Astrocyte of the cerebellum (primary cell): ENCODE measurements at places on chromosomes 1 and 21.
A peak's percentile ranks its signal among the peaks of the same experiment; 100 is the strongest.

DNA sequence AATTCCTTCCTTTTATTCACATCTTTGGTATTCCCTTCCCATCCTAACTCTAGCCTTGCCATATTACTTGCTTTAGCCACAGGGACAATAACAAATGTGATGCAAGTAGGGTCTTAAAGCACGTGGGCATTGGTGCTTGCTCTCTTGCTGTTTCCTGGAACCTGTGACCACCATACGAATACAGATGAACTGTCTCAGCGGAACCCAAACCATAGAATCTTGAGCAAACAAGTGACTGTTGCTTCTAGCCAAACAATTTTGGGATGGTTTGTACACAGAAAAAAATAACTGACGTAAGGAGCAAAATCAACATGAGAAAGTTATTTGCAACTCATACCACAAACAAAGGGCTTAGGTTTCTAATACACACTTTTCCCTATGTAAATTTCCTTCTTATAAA lies 15.2 kb upstream of the VTCN1 start:
- DNase-seq, result no peak

GRCh38 chr1:48560577-48560976 lies 88.6 kb upstream of the SPATA6 start:
- no peak for DNase-seq

DNA sequence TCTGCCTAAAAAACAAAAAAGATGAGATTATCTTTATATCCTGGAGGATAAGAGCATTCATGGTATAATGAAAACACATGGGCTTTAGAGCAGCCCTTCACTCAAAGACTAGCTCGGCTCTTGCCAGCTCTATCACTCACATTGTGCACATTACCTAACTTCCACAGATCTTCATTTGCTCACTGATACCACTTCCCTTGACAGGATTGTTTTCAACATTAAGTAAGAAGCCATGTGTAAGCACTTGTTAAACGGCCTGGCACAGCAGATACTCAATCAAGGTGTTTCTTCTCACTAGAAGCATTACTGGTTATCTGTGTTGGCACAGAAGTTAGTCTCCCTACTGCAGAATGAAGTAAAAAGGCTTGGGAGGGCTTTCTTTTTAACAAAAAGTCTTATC lies 18.7 kb downstream of the LPGAT1 start:
- DNase-seq, result no peak

DNA sequence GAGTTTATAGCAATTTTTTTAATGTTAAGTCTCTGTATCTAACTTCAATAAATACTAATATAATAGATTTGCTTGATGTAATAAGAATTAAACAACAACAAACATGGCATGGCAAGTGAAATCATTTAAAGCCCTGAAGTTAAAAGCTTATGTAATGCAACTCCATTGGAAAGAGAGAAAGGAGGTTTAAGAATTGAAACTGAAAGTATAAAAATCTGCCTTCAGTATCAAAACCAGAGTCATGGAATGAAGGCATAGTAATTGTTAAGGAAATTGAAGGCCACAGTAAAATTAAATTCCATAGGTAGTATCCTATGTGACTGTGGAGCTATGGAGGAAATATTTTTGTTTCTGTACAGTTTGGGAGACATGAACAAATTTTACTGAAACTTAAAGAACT lies 55.1 kb downstream of the PRDX6 start:
- DNase-seq, result no peak

DNA sequence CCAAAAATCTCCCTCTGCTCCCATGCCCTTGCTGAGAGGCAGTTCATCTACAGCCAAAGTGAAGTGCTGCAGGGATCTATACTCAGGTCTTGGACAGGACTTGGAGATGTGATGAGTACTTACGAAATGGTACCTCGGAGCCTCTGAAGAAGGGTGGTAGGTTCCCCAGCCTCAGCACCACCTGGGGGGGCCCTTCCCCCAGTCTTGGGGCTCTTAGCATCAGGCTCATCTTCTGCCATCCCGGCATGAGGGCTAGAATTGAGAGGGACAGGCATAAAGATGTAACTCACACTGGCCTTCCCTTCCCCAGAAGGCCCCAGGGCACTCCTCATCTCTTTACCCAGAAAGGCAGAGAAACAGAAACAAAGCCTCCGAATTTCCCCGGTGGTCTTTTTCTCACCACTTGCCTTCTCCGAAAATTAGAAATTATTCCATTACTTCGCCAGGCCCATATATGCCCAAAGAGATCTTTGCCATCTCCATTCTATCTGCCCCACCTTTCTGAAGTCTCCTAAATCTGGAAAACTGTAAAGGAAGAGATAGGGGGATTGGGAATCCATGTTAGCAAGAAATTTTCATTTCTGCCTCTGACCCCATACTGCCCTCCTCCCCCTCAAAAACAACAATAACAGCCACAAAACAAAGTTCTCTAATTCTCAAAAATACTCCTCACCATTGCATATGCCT lies 827 bp downstream of the RFX5 start:
- DNase-seq, result no peak

GRCh38 chr1:200530623-200531261 lies 89.8 kb downstream of the KIF14 start:
- no peak for DNase-seq

DNA sequence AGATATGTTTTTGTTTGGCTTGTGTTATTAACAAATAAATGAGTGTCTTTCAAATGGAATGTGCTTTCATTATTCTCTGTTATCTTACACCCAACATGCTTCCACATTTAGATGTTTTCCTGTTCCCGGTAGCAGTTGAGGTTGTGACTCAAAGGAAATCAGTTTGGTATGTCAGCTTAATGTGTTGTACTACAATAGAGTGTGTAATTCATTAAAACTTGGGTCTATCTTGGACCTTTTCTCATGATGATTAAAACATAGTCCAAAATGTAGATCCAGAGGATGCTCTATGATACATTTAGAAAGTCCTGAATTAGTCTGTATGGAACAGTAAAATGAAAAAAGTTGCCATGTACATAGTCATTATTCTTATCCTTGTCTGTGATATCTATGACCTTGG lies 26.7 kb downstream of the RTCA start:
- DNase-seq, result no peak

GRCh38 chr1:219039017-219039681 lies 134.5 kb upstream of the LYPLAL1 start:
- no peak for DNase-seq

- no peak for DNase-seq
Measured at GRCh38 chr1:236687273-236687672, 974 bp downstream of the ACTN2 start.

DNA sequence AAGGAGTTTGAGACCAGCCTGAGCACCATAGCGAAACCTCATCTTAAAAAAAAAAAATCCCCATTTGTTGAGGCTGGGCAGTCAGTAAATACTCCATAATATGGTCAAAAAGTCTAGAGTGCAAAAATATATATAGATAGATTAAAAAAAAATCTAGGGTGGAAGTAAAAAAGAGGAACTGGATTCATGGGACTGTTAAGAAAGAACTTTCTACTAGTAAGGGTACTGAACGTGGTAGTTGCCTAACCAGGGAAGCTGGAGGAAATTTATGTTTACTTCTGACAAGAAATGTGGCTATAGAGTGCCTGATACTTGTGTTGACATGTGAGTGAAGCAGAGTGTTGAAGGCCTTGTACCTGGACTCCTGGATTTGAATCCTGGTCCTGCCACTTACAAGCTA lies 265.9 kb upstream of the FAM78B start:
- DNase-seq, result no peak

GRCh38 chr1:221829327-221830015 lies 87.6 kb upstream of the DUSP10 start:
- peak; percentile 79 for DNase-seq

DNA sequence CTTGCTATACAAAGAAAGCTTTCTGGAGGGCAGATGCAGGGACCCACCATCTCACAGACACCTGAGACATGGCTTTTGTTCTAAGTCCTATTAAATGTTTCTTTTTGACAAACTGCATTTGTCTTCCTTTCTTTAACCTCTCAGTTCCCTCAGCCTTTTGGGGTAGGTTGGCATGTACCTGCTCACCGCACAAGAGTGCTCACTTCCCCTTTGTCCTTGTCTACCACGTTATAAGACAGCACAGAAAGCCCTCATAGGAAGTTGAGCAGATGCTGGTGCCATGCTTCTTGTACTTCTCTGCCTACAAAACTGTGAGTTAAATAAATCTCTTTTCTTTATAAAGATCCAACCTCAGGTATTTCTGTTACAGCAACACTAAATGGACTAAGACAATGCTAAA lies 31.9 kb upstream of the RGS21 start:
- no peak for DNase-seq

- DNase-seq, result no peak
Measured at GRCh38 chr1:224433041-224433691, 1.4 kb downstream of the WDR26 start.

- no peak for DNase-seq
Measured at GRCh38 chr1:85289848-85290335, 13.5 kb upstream of the BCL10 start.

- no peak for DNase-seq
Measured at GRCh38 chr1:53060579-53060978, 1.4 kb upstream of the PODN start.

DNA sequence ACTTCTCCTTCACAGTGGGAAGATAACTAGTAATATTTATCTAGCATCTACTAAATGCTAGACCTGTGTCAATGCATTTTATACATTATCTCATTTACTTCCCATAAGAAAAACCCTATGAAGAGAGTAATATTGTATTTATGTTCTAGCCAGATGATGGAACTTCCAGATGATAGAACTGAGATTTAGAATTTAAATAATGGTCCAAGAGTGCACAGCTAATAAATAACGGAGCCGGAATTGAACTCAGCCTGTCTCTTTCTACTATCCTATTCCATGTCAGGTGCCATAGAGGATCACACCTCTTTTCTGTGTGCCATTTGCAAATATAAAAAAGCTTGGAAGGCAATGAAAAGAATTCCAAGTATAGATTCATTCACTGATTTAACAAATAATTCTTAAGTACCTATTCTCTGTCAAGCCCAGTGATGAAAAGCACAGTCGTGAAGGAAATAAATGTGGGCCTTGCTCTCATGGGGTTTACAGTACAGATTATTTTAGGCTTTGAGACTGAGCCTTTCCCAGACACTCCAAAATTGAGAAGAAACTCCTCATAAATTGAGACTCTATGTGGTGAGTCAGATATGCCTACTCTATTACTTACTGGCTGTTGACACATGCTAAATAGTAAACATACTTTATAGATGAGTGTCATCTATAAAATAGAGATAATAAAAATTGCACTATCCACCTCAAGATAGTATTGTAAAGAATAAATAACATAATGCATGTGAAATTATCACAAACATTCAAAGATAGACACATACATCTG lies 378.0 kb upstream of the PRMT6 start:
- DNase-seq, result no peak

DNA sequence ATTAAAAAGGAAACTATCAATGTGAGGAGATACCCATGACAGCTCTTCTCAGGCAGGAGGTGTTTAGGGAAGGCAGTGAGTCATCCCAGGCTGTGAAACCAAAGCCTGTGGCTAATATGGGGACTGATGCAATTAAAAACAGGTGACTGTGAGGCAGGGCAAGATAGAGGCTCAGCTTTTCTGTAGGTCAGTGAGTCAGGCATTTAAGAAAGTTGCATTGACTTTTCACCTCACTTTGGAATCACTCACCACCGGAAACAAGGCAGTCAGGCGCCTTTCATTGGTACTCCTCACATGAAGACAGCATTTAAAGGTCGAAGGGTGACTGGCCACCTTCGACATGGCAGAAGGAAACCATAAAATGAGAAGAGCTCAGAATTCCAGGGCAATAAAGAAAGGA lies 54.5 kb downstream of the PAPPA2 start:
- no peak for DNase-seq

DNA sequence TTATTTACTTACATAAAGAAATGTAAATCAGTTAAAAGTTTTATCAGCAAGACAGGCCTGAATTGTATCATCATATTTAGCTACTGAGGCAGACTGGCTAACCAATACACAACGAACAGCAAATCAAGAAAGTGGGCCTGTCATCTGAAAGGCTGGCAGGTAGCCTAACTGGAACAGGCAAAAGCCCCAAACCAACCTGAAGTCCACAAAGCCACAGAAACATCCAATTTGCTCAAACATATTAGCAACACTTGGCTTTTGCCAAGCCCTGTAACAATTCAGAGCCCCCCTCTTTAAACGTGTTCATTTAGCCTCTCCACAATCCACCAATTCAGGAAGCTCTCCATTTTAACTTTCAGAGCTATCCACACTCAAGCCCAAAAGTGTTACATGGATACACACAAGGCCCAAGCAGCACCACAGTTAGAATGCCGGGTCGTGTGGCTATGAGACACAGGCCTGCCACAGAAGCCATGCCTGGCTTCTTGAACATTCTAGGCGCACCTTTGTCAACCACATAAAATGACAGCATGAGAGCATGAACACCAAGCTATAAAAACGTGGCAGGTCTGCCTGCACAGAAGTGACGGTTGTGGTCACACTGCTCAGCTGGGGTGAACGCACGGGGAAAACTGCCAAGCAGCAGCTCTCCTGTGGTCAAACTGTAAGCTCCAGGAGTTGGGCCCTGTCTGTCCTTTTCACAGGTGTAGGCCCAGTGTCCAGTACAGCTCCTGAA lies 49.3 kb downstream of the CD34 start:
- no peak for DNase-seq

- DNase-seq, result no peak
Measured at GRCh38 chr21:38729754-38730379, 75.9 kb upstream of the ETS2 start.

GRCh38 chr1:43962324-43962723 lies 7.5 kb upstream of the DPH2 start:
- DNase-seq, result no peak

- DNase-seq, result no peak
Measured at GRCh38 chr1:30741239-30741894, 16.2 kb downstream of the LAPTM5 start.

DNA sequence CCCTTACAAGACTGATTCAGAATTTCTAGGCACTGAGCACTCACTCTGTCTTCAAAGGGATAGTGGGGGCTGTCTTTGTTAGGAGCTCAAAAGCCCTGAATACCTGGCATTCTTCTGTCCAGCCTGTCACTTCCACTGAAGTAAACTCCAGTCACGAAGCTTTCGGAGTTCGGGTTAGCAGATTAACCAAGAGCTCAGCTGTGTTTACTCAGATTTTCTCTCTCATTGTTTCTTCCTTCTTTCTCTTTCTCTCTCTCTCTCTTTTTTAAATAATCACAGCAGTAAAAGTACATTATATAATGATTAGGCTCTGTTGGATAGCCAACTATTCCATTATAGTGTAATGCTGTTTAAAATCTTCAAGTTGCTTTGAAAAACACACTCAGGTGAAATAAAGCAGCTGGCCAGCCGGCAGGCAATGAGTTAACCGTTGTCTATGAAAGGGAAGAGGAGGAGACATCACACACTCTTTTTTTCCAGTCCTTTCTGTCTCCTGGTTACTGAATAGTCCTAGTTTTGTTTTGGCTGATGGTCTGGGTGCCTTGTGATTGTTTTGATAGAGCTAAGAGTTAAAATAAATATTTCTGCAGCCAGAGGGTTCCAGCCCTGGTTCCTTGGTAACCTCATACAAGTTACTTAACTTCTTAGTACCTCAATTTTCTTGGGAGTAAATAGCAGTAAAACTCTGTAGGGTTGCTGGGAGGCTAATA lies 89.8 kb downstream of the ADSS2 start:
- DNase-seq, result peak; percentile 36

- DNase-seq, result no peak
Measured at GRCh38 chr1:169381162-169381561, 13.2 kb downstream of the BLZF1 start.

- no peak for DNase-seq
Measured at GRCh38 chr1:200872446-200873115, at the start of gene GPR25. GPR25 (plus strand) TSS chr1:200872981; CDS start chr1:200873038, 57 bp downstream.
